ENCODE measurements at places on chromosomes 2 and 18.
A peak's percentile ranks its signal among the peaks of the same experiment; 100 is the strongest.

DNA sequence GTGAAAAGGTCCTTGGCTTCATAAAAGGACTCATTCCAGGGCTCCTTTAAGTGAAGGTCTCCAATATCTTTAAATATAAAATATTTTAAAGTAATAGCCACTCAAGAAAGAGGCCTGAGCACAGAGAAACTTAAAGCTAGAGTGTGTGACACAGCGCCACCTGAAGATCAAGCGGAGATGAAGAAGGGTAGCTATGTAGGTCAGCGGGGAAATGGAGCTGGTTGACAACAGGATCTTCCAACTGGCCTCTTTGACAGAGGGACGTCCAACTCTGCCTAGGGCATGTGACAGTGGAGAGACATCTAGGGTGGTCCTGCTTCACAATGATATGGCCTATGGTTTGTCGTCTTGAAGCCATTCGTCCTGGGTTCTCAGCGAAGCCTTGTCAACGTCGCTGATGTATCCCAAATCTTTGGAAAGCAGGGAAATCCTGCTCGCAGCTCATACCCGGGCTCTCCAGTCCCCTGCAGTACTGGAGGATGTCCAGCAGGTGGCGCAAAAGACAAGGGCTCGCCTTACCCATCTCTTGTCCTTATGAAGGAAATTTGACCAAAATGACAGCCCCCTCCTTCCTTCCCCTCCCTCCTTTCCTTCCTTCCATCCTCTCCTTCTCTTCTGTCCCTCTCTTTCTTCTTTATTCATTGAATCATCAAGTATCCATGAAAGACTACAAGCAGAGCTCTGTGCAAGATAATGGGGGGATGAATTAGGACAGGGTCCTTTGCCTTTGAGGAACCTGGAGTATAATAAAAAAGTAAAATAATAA lies 59.6 kb downstream of the LONRF2 start:
- peak; percentile 47 for DNase-seq

DNA sequence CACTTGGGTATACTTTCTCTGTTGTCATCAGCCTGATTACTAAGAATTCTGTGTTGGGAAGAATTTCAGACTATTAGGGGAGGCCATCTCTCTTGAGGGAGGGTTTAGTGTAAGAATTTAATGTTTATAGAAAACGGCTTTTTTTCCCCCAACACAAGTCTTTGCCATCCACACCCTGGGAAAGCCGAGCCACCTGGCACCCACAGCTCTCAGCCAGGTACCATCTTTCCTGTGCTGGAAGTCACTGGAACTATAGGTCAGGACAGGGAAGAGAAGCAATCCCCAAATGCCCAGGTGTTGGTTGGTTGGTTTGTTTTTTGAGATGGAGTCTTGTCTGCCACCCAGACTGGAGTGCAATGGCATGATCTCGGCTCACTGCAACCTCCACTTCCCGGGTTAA lies 155.1 kb downstream of the SMAD7 start:
- DNase-seq = no peak

DNA sequence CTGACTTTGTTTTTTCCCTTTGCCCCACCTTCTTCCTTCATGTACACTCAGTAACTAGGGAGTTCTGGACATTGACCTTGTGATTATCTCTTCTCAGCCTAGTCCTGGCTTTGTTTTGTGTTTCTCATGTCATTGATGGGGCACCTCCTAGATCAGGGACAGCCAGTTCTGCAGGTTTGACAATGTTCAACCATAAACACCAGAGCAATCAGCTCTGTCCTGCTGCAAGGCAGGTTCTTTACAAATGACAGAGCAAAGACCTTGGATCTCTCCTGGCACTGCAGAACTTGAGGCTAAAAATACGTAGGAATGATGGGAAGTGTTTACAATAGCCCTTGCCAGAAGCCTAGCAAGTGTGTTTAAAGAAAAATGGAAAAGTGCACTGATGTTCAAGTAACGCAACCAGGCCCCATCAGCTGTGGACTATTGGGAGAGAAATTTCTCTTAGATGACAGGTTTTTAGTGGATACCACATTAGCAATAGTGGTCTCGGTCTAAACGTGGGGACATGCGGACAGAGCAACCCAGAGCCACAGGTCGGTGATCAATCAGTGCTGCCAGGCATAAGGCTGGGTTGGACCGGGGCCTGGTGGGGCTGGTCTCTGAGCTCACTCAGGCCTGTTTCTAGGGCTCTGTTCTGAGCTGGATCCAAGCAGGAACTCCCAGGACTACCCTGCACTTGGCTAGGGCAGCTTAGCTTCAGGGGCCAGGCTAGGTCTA lies 76.8 kb downstream of the SOWAHC start:
- no peak for DNase-seq

DNA sequence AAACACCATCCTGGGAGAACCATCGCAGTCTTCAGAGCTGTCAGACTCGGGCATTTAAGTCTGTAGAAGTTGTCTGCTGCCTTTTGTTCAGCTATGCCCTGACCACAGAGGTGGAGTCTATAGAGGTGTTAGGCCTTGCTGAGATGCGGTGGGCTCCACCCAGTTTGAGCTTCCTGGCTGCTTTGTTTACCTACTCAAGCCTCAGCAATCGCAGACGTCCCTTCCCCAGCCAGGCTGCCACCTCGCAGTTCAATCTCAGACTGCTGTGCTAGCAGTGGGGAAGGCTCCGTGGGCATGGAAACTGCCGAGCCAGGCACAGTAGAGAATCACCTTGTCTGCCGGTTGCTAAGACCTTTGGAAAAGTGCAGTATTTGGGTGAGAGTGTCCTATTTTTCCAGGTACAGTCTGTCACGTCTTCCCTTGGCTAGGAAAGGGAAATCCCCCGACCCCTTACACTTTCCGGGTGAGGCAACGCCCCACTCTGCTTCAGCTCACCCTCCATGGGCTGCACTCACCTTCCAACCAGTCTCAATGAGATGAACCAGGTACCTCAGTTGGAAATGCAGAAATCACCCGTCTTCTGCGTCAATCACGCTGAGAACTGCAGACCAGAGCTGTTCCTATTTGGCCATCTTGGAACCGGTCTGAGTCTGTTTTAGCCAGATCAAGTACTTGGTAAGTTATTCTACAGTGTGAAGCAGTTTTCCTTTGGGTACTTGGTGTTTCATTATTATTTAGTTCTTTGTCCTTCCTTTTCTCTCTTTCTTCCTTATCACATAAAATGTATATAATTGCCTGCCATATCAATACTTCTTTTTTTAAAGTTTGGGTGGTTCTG lies 71.5 kb downstream of the CDC42EP3 start:
- DNase-seq = peak; percentile 91

- no peak for DNase-seq
Observed at GRCh38 chr2:209772290-209772685, 656 bp downstream of the UNC80 start.

- DNase-seq = no peak
Observed at GRCh38 chr2:240127191-240127750, 8.8 kb downstream of the COPS9 start.

DNA sequence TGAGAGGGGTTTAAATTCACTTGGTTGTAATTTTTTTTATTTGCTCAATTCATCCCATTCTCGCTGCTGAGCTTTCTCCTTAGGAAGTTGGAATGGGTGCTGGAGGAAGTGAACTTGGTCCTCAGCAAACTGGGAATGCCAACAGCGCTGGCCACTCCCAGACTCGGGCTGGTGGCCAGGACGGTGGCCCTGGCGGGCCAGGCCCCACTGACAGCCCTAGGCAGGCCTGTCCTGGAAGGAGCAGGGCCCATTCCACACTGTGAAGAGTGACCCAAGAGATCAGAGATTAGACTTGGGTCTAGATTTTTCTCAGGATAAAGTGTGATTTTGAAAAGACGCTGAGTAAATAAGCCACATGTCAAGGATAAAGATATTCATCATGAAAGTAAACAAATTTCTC lies 132.7 kb downstream of the HDAC4 start:
- no peak for DNase-seq

DNA sequence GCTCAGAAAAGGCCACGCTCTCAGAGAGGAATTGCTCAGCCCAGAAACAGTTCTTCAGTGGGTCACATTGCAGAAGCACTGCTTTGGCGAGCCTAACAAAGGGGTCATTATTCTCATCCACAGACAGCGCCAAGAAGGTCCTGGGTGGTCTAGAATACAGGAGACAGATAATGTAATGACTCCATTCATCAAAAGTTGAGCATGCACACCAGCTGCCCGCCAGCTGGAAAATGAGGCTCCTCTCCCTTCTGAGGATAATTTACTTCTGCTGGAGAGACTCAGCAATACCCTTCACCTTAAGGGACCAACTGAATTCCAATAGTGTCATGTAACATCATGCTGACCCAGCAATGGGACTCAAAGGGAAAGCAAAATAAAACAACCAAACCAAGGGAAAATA lies 79.9 kb downstream of the TRIB2 start:
- DNase-seq = no peak

DNA sequence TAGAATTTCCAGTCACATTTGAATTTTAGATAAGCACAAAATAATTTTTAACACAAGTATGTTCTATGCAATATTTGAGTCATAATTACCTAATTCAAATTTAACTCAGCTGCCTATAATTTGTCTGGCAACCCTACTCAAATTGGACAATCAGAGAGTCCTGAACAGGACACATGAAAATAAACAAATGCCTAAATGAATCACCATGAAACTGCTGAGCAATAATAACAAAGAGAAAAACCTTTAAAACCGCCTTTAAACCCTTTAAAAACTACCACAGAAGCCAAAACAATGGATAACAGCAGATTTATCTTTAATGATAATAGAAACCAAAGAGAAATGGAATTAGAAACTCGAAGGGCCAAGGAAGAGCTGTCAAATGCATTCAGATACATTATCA lies 39.5 kb downstream of the ARL4C start:
- DNase-seq = no peak

DNA sequence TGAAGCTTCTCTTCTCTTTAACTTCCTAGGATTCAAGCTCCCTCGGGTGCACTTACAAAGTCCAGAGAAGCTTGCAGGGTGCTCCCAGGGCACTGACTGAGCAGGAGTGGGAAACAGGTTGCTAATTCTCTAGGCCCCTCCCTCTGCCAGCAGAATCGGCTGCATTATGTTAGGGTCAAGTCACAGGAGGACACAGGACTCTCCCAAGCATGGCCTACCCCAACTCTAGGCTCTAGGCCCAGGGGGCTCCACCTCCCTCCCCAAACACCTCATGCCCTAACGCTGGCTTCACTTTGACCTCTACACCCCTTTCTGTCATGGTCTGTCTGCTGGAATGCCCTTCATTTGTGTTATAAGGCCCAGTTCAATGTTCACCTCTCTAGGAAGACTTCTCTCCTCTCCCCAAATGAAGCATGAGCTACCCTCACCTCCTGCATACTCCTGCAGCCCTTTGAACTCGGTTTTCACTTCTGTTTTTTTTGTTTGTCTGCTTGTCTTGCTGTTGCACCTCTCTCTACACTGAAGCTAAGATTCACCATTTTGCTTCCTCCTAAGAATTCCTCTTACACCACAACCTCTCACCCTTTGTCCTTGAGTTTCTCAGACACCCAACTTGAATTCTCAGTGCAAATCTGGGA lies 521.8 kb upstream of the ID2 start:
- DNase-seq = no peak

DNA sequence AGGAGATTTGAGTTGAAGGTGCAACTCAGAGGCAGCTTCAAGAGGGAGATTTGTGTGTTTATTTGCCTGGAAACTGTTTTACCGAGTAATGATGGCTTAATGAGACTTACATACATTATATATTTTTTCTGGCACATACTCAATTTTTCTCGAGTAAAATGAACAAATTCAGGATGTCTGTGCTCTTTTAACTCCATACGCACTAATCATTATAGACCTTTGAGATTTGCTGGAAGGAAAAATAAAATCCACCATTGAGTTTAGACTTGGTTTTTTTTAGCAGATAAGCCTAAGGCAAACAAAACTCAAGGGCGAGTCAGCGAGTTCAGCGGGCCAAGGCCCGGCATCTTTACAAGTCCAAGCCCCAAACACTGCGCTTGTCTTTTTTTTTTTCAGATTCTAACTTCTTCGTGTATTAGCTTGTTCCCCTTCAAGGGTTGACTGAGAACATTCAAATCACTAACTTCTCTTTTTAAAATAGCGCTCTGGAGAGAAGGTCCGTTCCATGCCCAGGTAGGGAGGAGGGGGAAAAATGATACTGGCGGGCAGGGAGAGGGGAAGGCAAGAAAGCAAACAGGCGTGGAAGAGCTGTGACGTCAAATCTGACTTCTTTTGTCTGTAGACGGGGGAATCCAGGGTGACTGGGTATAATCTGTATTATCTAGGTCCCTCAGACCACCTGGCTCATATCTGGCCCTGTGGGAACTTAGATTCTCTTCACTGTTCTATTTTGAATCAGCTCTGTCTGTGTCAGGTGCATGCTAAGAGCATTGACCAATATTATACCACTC lies 72.7 kb upstream of the MAP3K20 start:
- DNase-seq = no peak

GRCh38 chr2:198168651-198169050 lies 364.3 kb downstream of the PLCL1 start:
- DNase-seq = no peak

- no peak for DNase-seq
Observed at GRCh38 chr2:201072201-201072530, 365 bp downstream of the NDUFB3 start.

- DNase-seq = no peak
Observed at GRCh38 chr2:169438466-169439072, 40.7 kb upstream of the BBS5 start.

GRCh38 chr2:151027151-151027550 lies 234.5 kb downstream of the RBM43 start:
- no peak for DNase-seq

- no peak for DNase-seq
Observed at GRCh38 chr2:152189622-152190495, 14.3 kb upstream of the STAM2 start.

DNA sequence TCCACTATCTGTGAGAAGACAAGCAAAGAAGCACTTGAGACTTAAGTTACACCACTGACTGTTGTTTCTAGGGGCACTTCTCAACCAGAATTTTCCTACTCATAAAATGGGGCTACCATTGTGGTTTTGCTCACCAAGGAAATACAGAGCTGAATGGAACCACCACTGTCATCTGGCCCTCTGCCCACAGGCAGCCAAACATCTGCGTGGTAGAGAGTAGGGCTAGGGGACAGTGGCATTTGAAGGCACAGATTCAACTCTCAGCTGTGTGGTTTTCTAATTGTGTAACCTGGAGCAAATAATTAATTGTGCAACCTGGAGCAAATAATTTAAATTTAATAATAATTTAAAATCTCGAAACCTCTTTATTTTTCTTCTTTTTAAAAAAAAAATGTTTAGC lies 79.6 kb downstream of the PDE11A start:
- no peak for DNase-seq

DNA sequence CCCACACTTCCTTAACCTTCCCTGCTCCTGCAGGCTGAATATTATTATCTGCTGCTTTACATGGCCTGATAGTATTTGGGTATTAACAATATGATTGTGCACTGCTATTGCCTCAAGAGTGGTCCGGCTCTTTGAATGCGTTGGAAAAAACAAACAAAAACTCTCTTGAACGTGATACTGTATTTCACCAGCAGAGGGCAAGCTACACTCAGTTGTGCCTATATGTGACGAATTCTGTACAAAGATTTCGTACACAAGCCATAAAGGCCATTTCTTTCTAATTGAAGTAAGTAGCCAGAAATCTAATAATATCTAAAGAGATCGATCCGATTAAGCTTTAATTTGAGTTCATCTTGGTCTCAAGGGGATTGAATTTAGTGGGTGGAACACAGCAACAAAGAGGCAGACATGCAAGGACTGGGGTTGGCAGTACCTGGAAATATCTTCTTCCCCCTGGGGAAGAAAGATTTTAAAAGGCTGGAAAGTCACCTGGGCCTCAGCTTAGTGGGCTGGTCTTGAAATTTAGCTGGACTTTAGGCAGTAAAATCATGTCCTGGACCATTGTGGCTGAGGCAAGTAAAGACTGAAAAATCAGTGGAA lies 49.3 kb upstream of the RAB6D start:
- DNase-seq = peak; percentile 35

Measured in CD4-positive, alpha-beta memory T cell (primary cell).